Activated naive CD4-positive, alpha-beta T cell treated with anti-CD3 and anti-CD28 coated beads, Interleukin-2, amount 10 ng/mL, durations not matched to agents 7 days and 5 days (primary cell): ENCODE measurements at places on chromosomes 3 and 15.

DNA sequence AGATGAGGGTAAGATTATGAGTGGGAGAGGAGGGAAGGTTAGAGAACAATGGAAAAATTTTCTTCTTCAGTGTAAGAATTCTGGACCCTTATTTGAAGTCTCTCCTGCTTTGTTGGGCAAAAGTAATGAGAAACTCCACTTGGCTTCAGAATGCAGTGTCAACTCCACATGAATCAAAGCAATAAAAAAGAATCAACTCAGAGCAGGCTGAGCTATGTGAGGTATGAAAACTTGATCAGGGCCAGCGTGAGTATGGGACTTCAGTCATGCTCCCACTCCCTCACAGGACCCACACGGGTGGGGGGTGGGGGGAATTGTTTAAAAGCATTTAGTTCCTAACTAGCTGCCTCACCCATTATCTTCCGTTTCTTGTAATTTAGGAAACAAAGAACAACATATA lies 502.2 kb downstream of the PDCD6IP start:
- no peak for DNase-seq

- no peak for DNase-seq
These were observed 36.8 kb upstream of the RPL32 start for GRCh38 chr3:12878141-12878574.

GRCh38 chr15:59993950-59994401 lies 10.1 kb upstream of the FOXB1 start:
- DNase-seq = no peak

- DNase-seq = no peak
These were observed 993 bp downstream of the PLCL2 start for GRCh38 chr3:16885593-16886302.

- DNase-seq = peak; percentile 38
These were observed 976 bp downstream of the ABHD17C start for GRCh38 chr15:80695911-80696661.

DNA sequence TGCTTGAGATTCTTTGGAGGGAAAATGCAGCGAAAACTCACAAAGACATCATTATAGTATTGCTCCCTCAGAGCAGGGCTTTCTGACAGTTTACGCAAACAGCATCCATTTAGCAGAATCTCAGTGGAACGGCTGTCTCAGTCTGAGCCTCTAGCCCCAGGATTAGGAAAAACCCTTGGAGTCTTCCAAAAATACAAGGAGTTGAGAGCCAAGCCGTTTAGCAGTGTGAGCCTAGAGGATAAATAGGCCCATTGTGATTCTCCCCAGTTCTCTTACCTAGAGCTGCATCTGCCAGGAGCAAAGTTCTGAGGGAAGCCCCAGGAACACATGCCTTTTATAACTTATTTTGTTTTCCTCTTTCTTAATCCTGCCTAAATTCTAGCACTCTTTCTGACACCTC lies 359.6 kb downstream of the NTRK3 start:
- no peak for DNase-seq

DNA sequence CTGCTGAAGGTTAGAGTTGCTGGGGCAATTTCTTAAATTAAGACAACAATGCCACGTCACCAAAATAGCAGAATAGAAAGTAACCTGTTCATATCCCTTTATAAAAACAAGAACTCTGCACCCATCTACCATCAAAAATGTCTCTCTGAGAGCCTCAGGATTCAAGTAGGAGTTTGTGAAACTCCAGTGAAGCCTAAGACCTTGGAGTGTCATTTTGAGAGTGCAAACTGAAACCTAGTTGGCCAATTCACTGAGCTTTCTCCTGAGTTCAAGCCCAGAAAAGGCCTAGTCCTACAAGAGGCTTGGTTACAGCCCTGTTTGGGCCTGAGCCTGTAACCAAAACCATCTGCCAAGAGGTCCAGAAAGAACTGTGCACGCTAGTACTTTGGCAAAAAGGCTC lies 335.1 kb downstream of the EFHB start:
- DNase-seq = no peak

GRCh38 chr3:12633108-12633507 lies 30.8 kb downstream of the RAF1 start:
- no peak for DNase-seq

DNA sequence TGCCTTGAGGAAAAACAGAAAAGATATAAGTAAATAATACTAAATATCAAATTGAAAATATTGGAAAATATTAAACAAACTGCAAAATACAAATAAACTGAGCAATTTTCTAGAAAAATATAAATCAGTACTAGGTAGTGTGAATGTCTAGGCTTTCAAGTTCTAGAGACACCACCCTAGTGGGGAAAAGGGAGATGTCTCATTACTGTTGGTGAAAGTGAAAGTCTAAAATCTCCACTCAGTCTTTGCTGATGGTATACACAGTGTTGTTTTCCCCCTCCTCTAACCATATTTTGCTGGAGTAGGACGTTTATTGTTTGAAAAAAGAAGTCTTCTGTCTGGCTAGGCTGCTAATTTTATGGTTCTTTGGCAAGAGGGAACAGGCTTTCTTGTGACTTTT lies 1368.9 kb downstream of the OTOL1 start:
- no peak for DNase-seq
